ENCODE measurements at places on chromosomes 3 and 15.

DNA sequence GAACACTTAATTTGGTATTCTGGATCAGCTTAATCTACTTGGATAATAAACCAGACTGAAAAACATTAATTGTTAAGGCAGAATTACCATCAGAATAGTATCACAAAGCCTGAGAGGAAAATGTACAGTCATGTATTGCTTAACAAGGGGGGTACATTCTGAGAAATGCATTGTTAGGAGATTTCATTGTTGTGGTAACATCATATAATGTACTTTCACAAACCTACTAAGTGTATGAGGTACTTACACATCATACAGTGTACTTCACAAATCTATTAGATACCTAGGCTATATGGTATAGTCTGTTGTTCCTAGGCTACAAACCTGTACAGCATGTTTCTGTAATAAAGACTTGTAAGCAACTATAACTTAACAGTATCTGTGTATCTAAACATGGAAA, 68.2 kb downstream of the NBEAL2 start:
- no peak for DNase-seq

DNA sequence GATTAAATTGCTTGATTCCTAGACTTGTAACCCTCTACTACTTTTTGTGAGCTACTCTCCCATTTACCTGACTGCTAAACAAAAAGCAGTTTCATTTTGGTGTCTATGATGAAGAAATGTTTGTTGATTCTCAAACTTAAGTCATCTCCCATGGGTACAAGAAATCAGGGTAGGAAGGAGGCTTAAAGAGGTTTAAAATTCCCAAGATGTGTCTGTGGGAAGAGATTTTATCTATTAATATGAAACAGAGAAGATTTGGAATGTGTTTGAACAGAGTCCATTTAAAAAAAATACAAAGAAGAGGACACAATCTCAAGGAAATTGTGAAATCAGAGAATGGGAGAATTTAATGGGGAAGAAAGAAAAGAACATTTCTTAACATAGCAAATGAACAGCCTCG, 14.8 kb downstream of the P3H2 start:
- DNase-seq: no peak

DNA sequence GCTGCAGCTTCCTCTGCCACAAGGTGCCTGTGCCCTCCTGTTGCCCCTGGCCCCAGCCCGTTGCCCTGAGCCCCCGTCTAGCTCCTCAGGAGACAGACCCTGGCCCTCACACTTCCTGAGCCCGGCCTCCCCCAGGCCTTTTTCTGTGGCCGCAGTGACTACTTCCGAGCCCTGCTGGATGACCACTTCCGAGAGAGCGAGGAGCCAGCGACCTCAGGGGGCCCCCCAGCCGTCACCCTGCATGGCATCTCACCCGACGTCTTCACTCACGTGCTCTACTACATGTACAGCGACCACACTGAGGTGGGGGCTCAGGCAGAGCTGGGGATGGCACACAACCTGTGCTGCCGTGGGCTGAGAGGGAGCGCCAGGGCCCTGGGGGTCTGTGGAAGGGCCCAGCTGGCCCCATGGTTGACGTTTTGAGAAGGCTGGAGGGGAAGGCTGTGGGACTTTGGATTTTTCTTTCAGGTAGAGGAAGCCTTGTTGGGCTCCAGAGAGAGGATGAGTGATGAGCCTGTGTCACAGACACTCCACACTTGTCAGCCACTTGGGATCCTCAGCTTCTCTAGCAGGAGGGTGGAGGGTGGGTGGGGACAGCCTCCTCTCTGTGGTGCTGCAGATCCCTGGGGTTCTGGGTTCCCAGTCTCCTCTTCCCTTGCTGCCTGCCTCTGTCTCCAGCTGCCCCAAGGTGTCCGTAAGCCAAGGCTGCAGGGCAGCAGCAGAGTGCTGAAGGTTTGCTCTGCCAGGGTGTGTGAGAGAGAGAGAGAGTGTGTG, 5.0 kb downstream of the ABTB1 start:
- no peak for DNase-seq

DNA sequence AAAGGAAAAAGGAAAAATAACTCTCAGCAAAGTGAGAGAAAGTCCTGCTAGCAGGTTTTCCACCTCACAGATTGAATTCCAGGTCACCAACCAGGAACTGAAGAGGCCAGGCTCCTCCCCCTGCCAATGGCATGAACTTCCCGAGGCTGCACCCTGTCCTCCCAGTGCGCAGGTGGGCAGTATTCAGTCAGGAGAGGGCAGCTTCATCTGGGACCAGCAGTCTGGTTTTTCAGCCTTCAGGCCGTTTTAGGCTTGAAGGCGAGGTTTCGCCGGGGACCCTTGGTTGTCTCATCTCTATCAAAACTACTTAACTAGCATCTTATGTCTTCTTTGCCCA, 41.2 kb downstream of the TRAT1 start:
- no peak for DNase-seq

DNA sequence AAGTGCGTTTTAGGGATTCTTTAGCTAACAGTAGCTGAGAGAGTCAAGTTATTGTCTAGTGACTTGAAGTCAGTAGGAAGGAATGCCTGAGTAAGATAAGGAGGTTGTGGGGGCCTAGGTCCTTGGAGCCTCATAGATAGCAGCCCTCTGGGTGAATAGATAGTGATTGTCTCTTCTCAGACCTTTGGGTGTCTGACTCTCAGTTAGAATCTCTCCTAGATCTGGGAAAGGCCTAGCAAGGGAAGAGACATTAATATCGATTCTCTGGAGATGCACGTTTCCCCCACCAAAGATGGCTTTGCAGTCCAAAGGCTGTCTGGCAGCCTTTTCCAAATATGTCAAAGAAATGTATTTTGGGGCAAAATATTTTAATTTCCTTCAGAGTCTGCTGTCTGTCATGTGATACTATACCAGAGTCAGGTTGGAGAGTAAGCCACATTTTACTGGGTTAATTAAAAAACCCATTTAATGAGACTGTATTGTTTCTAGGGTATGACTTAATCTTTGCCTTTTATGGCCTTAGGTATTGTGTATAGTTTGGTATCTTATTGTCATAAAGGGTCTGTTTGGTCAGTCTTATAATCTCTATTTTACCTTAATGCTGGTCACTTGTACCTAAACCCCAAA, 92.2 kb downstream of the ST6GAL1 start:
- no peak for DNase-seq

- DNase-seq: no peak
Observed at GRCh38 chr3:148773805-148774204, 53.8 kb upstream of the CPB1 start.

- DNase-seq: no peak
Observed at GRCh38 chr15:64856429-64857145, 14.9 kb downstream of the PLEKHO2 start.

GRCh38 chr3:39414421-39414907, 7.9 kb downstream of the RPSA start:
- peak; percentile 38 for DNase-seq

DNA sequence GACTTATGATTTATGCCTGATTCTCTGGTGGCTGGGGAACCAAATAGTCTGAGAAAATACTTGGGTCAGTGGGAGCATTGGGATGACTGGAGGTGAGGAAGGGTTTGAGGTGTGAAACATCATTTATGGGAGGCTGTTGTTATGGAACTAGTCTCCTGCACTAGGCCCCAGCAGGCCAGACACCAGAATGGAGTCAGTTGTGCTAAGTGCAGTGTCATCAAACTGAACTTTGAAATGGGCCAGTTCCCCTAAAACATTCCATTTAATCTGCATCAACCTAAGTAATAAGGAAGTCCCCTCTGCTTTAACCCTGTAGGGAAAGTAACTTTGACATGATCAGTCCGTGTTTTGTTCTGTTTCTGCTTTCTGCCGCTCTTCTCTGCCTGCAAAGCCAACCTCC, 44.9 kb upstream of the KLHL25 start:
- no peak for DNase-seq

DNA sequence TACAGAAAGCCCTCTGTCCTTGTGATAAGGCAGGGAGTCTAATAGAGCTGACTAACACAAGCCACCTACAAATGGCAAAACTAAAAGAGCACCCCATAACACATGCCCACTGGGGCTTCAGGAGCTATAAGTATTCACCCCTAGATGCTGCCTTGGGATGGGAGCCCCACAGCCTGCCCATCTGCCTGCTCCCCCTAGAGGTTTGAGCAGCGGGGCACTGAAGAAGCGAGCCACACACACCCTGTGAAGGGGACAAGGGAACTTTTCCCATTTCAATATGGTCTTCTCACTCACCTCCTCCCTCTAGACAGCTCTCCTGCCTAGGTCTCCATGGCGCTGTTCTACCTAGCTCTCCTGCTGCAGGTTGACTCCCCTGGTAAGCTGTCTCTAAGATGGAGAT, 261.0 kb downstream of the SHQ1 start:
- DNase-seq: no peak

- DNase-seq: no peak
Observed at GRCh38 chr3:150345021-150345538, 63.0 kb upstream of the TSC22D2 start.

- DNase-seq: no peak
Observed at GRCh38 chr15:81296186-81296585, 27.8 kb downstream of the STARD5 start.

- no peak for DNase-seq
Observed at GRCh38 chr3:40720863-40721262, 196.1 kb downstream of the ZNF621 start.

GRCh38 chr15:62306851-62307504, 141.9 kb upstream of the C2CD4B start:
- DNase-seq: peak; percentile 18

DNA sequence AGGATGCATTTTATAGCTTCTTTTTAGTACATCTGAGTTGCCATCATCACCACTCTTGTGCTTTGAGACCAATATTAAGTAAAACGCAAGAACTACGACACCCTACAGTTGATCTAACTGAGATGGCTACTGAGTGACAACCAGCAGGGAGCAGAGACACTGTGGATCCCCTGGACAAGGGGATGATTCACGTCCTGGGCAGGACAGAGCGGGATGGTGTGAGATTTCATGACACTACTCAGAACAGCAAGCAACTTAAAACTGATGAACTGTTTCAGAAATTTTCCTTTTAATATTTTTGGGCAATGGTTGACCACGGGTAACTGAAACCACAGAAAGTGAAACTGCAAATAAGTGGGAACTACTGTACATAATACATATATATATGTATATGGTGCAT, 299.2 kb downstream of the ADAMTS17 start:
- DNase-seq: no peak

GRCh38 chr3:13186435-13186815, 113.2 kb upstream of the IQSEC1 start:
- DNase-seq: no peak

- no peak for DNase-seq
Observed at GRCh38 chr3:99648101-99648500, 9.7 kb downstream of the COL8A1 start.

- DNase-seq: no peak
Observed at GRCh38 chr3:134380249-134380648, 6.0 kb upstream of the AMOTL2 start.

DNA sequence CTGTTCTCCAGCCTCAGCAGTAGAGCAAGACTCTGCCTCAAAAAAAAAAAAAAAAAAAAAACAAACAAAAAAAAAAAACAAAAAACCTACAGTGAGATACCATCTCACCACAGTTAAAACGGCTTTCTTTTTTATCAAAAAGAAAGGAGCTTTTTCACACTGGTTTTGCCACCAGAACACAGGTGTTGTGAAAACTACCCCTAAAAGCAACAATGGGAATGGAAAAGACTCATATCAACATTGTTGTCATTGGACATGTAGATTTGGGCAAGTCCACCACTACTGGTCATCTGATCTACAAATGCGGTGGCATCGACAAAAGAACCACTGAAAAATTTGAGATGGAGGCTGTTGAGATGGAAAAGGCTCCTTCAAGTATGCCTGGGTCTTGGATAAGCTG, 24.8 kb upstream of the SLC25A38 start:
- DNase-seq: no peak

DNA sequence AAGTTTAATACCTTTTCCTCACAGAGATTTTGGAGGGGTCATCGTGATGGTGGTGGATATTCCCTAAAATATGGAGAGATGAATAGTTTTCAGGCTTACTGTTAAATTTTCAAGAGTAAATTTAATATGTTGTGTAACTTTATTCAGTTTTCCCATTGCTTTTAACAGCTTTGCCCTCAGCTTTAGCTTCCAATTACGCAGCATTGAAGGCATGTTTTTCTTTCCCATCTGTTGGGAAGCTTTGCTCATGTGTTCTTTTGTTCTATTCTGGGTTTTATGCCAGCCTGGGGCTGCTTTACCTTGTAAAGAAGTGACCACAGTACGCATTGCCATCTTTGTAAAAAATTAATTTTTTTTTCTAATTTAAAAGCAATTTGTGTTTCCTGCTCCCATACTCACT, 151.5 kb downstream of the B3GALNT1 start:
- no peak for DNase-seq

GRCh38 chr3:172515130-172515918, 7.9 kb downstream of the TNFSF10 start:
- DNase-seq: no peak

- DNase-seq: no peak
Observed at GRCh38 chr3:24520101-24520495, 25.4 kb upstream of the THRB start.

GRCh38 chr15:41258750-41259471, 27.8 kb downstream of the CHP1 start:
- no peak for DNase-seq
